ENCODE measurements at places on chromosomes 2 and 18. TPM values are rescaled to one million over a fixed set of nuclear protein-coding genes. Genes with fewer than 3 reads are reported as not detected.
A peak's percentile ranks its signal among the peaks of the same experiment; 100 is the strongest.

IL1R1 gene
- total RNA-seq: 0.40 TPM

PLCD4 gene
- total RNA-seq: 0.30 TPM

REG1A gene
- total RNA-seq: not detected

CCDC141 gene
- 8.8 TPM for total RNA-seq

RAX gene
- not detected for total RNA-seq

MSTN gene
- not detected for total RNA-seq

DNA sequence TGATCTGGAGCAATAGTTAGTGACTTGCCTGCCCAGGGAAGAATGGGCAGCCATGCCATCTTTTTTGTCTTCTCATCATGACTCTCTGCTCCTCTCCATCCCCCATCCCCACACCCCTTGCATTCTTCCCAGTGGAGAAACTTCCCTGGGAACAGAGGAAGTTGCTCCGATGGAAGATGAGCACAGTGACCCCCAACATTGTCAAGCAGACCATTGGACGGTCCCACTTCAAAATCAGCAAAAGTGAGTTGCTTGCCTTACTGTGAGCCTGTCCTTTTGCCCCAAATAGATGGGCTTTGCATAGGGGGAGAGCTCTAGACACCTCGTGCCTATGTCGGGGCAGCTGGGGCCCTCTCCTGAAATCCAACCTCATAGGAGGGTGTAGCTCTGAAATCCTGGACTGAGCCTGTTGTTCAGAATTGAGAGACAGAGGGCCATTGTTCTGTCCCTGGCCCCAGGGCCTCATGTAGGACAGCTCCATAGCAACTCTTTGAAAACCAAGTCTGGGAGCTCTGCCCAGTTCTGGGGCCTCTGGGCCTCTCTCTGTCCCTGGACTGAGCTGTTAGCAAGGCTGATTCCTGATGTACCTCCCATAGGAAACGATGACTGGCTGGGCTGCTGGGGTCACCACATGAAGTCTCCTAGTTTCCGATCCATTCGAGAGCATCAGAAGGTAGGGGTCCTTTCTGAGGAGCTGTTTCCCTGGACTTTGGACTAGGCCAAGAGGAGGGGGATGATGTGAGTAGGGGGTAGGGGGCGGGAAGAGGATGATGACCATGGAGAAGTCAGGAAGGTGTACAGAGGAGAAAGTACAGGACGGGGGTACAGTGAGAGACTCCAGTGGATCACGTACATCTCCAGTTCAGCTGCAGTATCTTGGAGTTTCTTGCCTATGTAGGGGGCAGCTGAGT lies 35.2 kb downstream of the TTLL4 start:
- DNase-seq: no peak

GRCh38 chr2:9310798-9311197 lies 104.2 kb downstream of the ASAP2 start:
- no peak for DNase-seq

- DNase-seq: no peak
Observed at GRCh38 chr18:44636241-44636640, 44.4 kb upstream of the SETBP1 start.

DNA sequence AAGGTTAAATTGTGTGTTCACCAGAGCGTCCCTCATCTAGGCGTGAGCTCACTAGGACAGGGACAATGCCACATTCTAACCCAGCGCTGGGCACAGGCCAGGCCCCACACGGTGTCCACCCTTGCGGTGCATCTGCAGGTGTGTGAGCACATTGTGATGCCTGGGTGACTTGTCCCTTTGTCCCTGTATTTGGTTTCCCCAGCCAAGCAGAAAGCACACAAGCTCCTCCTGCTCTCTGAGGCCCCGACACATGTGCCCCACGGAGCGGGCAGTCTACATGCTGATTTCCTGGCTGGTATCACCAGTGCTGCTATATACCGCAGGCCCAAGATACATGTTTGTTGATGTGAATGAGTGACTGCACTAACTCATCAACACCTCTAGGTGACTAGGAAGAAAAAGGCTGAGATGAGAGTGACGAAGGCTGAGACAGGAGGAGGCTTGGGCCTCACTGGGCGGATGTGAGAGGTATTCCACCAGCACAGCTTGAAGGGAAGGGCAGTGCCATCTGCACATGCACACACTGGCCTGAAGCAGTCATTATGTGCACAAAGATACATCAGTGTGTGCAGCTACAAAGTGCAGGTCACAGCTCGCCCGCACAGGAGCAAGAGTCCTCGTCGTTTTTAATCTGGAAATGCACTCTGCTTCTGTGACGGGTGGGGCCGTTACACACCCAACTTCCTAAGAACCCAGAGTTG lies 205.9 kb downstream of the EIPR1 start:
- DNase-seq: no peak

- no peak for DNase-seq
Observed at GRCh38 chr2:117850461-117850860, 36.0 kb downstream of the DDX18 start.

GRCh38 chr2:1455466-1455865 lies 42.2 kb downstream of the TPO start:
- DNase-seq: no peak

DNA sequence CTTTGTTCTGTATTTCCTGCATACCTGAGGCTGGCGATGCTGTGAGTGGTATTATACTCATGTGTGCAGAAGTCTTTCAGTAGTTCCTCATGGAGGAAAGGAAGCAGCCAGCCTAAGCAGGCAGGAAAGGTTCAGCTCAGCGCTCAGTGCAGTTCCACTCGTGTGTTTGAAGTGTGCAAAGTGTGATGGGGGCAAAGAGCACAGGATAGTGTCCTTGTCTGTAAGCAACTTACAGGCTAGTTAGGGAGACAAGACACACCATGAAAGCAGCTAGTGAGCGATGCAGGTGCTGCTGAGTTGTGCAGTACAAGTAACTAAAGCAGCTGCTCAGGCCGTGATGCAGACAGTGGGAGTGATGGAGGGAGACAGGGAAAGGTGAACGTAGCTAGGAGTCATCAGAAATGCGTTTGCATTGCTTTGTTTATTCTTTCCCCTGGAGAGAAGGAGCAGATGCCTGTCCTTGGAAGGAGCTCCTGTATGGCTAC lies 146.2 kb downstream of the LDLRAD4 start:
- no peak for DNase-seq

DNA sequence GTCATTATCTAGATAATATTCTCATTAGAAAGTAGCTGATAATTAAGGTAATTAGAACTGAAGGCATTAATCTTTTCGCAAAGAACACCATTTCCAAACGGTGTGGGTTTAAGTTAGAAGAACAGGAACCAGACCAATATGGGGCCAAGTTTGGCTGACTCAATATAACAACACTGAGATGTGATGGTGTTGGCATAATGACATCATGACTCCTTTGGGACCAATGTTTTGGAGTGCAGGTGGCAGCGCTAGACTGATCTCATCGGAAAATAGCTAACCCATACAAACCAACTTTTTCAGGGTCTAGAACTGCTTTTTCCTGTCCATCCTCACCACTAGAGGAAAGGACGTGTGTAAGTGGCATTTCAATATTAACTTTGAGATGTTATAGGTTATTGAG lies 1171.7 kb upstream of the ZEB2 start:
- DNase-seq: no peak

GRCh38 chr2:110804915-110805314 lies 72.5 kb downstream of the ACOXL start:
- peak; percentile 63 for DNase-seq

- no peak for DNase-seq
Observed at GRCh38 chr18:43279015-43279744, 1.9 kb upstream of the SYT4 start.

DNA sequence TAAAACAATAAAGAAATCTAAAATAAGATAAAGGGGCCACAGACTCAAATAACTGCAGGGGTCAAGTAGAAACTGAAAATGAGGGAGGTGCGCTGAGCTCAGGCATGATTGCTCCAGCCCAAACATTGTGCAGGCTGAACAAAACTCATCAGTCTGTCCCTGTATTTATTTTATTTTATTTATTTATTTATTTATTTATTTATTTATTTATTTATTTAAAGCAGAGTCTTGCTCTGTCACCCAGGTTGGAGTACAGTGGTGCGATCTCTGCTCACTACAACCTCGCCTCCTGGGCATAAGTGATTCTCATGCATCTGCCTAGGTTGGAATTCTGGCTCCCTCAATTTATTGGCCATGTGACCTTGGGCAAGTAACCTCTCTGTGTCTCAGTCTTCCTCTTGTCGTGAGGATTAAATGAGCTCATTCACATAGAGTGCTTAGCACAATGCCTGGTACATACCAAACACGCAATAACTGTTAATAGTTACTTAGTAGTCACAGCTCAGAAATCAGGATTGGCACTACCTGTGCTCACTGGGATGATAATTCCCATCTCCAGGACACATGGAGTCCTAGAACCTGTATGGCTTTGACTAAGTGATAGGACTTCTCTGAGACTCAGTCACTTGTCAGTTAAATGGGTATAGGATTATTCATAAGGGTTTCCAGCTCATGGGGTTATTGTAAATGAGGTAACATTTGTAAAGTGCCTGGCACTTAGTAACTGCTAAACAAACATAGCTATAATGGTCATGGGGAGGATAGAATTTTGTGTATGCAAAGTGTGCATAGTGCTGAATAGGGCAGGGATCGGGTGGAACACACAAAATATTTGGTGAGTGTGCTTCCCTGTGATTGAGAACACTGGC lies 6.0 kb downstream of the SPEG start:
- DNase-seq: no peak

- DNase-seq: no peak
Observed at GRCh38 chr2:69171897-69172525, 159.0 kb downstream of the ANTXR1 start.

DNA sequence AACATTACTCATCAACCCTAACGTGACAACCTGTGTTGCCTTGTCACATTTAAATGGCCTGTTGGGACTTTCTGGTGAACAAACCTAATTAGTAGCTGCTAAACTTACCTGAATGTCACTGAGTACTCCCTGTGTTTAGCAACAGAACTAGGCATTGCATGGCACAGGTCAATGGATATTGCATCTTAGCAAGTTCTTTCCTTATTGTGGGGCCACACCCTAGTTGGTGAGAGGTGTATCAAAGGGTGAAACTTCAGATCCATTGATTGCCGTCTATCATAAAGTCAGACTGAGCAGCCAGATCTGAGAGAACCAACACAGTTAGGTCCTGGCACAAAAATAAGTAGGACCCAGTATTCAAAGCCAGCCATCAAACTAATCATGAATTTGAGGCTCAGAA lies 29.8 kb upstream of the ZNF385B start:
- no peak for DNase-seq

DNA sequence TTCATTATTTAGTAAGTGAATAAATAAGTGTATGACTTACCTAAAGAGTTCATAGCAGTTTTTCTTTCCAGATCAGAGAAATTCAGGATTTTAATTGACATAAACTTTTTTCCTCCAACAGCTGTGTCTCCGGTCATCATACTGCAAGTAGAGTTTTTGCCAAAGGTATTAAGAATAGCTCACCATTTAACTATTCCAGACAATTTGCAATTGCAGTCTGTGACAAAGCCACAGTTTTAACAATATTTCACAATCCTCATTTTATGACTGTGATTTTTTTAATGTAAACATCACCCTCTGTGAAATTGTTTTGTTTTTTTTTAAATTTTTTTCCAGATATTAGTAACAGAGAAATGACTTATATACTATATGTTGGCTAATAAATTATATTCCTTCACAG lies 199.1 kb downstream of the TRIB2 start:
- no peak for DNase-seq

DNA sequence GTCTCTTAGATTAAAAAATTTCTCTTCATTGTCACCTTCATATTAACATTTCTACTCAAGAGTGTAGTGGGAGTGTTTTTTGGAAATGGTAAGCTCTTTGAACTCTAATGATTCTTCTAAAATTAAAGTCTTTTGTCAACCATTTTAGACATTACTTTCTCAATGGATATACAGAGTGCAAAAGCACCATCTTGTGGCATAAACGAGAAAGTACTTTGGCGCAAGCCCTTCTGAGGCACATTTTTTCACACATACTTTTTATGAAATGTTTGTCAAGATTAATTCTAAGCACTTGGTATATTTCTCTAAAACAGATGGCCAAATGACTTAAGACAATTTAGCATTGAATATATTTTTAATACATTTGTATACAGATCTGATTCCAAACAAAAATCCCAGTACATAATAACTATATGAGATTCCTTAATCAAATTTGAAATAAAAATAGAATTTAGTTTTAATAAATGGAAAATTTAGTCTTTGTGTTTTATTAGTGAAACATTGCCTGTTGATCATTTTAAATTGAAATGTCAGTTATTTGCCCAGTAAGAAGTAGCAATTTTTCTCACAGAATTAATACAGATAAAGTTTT lies 63.3 kb upstream of the GALNT5 start:
- DNase-seq: peak; percentile 44

GRCh38 chr2:31980674-31981356 lies 30.0 kb downstream of the MEMO1 start:
- DNase-seq: no peak

- DNase-seq: peak; percentile 96
Observed at GRCh38 chr2:8303322-8303832, 378.5 kb upstream of the ID2 start.

DNA sequence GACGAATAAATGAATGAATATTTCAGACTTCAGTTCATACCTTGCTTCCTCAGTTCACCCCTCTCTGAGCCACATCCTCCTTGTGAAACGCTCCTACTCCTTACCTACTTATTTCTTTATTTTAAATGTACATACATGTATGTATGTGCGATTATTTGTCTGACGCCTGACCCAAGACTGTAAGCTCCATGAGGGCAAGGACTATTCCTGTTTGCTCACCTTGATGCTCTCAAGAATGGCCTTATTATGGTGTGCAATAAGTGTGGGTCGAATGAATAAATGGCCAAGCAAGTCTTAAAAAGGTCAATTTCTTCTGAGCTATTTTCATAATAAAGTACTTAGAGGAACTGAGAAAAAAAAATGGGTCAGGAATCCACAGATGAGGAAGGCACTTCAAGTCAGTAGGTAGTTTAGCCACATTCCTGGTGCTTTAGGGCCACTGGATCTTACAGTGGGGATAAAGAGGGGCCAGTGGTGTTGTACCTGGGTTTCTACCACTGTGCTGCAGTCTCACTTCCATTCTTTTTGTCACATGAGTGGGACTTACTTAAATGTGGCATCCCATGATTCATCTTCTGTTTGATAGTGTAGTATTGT lies 74.7 kb downstream of the SDC1 start:
- DNase-seq: no peak

DNA sequence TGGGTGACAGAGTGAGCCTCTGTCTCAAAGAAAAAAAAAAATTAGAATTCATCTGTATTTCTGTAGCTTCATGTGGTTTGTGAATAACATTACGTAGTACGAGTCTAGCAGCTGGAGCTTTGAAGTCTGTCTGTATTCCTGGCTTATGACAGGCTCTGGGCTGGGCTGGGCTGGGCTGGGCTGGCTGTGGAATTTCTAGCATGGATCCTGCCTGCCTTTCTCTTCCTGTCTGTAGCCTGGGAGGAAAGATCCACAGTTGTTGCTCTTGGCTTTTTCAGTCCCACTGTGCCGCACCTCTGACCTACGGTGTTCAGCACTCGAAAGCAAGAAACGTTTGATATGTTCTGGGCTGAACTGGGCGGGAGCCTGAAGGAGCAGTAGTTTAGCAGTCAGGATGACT lies 55.4 kb downstream of the BOLA3 start:
- no peak for DNase-seq

- no peak for DNase-seq
Observed at GRCh38 chr2:34848132-34848531, 1249.0 kb upstream of the FAM98A start.
